Activated T-cell treated with anti-CD3 and anti-CD28 coated beads, Interleukin-2, amount 50 U/mL, for 72 hours (primary cell): ENCODE measurements at places on chromosomes 1 and 21. TPM values are rescaled to one million over a fixed set of nuclear protein-coding genes. Genes with fewer than 3 reads are reported as not detected.

MX1 gene
- 65.2 TPM for total RNA-seq

GRCh38 chr1:18681423-18681835 is 50.8 kb downstream of the PAX7 start:
- no peak overlapping the region for H3K27ac ChIP-seq
- no peaks in the 10 kb centered on the region for H3K4me1 ChIP-seq
- no peak for DNase-seq
- H3K4me3 ChIP-seq: no peak overlapping the region

DNA sequence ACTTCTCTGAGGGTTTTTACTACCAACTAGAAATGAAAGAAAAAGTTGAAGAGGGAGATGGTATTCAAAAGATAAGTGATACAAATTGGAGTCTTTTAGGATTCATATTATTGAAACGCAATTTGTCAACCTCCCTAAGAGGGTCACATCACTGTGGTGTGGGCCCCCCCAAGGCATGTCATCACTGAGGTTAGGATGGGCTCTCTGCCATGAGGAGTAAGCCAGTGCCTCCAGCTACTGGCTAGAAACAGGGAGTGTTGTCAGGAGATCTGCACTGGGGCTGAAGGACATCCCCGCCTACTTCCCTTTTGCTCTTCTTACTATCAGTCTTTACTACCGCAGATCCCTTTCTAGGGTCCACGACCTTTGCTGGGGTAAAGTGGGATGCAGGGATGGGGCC is 25.9 kb downstream of the ITSN1 start:
- no peaks in the 10 kb centered on the region for H3K36me3 ChIP-seq
- H3K27ac ChIP-seq: no peak overlapping the region
- H3K27me3 ChIP-seq: no peaks in the 10 kb centered on the region
- DNase-seq: no peak
- H3K4me1 ChIP-seq: peaks cover 6% of the 10 kb centered on the region

FCGR2B gene
- not detected for total RNA-seq
